ENCODE measurements at places on chromosomes 12 and 14.
A peak's percentile ranks its signal among the peaks of the same experiment; 100 is the strongest.

GRCh38 chr12:12032260-12032791, 38.4 kb upstream of the BCL2L14 start:
- DNase-seq = no peak

- no peak for DNase-seq
Measured at GRCh38 chr12:122093098-122093883, 14.7 kb downstream of the MLXIP start.

DNA sequence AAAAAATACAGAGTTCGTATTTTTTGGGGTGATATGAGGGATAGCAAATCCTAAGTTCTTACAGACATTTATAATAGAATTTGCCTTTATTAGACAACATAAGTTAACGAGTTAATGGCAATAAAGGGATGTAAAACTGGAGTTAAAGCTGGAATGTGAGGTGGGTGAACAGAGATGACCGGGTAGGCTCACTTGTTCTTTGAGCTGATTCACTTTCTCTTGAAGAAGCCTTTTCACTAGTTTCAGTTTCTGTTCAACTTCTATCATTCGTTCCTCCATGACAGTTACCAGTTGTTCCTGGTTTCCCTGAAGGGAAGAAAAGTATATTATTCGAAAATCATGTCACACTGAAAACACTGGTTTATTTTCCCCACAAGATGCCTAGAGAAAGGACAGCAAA, 57.7 kb upstream of the SAV1 start:
- DNase-seq = no peak

DNA sequence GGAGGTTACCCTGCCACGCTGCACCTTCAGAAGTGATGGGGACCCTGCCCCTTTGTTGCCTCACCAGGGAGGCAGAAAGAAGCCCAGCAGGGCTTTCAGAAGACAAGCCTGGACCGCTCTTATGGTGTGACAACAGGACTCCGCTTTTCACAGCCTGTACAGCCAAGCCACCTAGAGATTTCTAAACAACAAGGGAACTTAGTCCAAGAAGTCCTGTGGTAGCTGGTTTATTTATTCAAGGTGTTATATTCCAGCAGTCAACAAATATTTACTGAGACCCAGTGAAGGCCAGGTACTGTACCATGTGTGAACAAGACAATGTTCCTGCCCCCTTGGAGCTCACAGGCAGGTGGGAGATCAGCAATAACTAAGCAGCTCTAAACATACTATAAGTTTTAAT, 4.0 kb upstream of the TMEM229B start:
- no peak for DNase-seq

DNA sequence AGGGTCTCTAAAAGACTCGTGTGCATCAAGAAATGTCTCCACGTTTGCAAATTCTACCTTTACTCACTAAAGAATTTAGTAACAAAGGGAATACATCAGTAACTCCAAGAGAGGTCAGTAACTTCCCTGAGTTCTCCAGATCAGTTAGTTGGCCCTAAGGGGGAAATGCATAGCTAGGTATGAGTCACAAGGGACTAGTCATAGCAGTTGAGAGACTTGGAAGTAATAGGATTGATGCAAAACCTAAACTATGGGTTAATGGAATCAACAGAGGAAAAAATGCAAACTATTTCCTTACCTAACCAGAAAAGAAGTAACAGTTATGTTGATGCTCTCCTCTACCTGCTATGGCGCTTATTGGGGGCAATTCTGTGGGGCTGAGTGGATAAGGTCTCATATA, 148.8 kb upstream of the GARIN6 start:
- no peak for DNase-seq

DNA sequence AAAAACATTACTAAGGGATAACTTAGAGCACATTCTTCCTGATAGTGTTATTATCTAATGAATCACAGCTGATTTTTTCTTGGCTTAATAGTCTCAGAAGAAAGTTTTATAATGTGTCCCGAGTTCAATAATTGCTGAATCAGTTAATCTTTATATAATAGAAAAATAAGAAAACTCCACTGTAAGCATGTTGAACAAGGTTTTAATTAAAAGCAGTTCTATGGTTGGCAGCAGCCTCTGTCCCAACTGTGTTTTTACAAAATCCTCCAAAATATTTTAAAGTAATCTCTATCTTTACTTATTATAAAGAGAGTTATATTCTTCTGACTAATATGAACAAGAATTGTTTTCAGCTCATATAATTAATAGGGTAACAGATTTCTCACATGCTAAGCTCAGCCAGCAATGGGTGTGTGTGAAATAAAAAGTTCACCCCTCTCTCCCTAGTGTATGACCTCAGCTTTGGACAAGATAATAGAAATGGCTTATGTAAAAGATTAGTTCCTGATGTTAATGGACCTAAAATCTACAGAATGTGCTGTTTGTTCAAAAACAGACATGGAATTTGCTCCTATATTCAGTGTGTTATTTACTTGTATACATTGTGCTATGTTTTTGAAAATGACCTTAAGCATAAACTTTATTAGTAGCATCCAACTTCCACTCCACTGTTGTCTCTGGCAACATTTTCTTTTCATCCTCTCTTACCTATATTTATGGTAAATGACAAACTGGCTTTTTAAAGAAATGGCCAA, 67.1 kb upstream of the DCN start:
- DNase-seq = no peak

GRCh38 chr12:50569876-50570275, 65.1 kb downstream of the DIP2B start:
- DNase-seq = no peak

DNA sequence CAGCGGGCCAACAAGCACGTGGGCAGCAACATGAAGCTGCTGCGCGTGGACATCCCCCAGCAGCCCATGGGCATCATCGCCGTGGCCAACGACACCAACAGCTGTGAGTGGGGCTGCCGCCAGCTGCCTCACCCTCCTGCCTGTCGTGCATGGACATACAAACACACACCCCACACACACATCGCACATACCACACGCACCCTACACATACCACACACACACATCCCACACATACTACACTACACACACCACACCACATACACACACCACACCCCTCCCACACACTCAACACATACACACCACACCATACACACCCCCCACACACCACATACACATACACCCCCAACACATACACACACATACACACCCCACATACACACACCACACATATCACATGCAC, 25.2 kb upstream of the NXPH4 start:
- no peak for DNase-seq

- DNase-seq = no peak
Measured at GRCh38 chr12:97118796-97119375, 211.8 kb downstream of the NEDD1 start.

- DNase-seq = peak; percentile 96
Measured at GRCh38 chr12:118016424-118017264, at the start of gene RFC5. Gene RFC5, plus strand, starts transcription at chr12:118016703. Its CDS starts 125 bp downstream, at chr12:118016828.

DNA sequence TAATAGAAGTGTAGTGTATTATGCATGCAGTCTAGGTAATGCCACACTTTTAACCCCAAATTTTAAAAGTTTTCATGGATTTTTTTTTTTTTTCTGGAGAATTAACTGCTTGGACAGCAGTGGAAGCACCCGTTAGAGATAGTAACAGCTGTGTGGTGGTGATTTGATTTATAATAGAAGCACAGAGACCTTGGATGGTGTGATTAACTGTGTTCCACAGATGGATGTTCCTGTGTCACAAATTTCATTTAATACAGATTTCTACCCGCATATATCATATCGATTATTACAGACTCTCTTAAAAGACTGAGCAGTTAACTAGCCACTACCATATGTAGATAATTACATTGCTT, 47.0 kb downstream of the IFT81 start:
- DNase-seq = no peak

DNA sequence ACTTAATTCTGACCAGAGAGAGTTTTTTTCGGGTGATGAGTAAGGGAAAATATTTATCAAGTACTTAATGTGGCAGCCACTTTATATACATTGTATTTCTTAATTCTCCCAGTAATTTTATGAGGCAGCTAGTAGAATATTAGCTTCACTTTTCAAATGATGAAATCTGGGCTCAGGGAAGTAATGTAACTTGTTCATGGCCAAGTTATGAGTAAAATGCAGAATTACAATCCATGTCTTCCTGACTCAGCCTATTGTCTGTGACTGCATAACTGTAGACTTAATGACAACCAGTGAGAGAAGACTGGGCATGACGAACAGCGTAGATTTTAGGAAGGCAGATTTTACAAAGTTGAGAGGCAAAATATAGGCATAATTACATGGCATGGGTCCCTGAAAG, 106.7 kb upstream of the MIS18BP1 start:
- no peak for DNase-seq
